Activated T-cell treated with anti-CD3 and anti-CD28 coated beads for 48 hours (primary cell): ENCODE measurements at places on chromosomes 5 and 9.

DNA sequence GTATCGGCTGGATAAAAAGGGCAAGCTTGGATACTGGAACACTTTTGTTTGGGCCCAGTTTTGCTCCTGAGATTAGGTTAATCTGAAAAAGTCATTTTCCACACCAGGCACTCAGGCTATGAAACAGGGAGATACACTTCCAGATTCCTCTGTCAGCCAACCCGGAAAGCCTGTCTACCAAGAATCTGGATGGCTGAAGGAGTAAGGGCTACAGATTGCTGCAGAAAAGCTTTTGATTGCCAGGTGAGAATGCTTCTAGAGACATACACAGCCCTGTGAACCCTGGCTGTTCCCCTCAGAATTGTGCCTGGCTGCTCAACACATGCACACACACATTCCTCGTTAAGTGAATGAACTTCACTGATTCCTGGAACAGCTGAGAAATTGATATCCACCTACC, 114.4 kb downstream of the PSD2 start:
- no peak for DNase-seq

- DNase-seq, result no peak
These were observed 4.4 kb upstream of the SHISAL2B start for GRCh38 chr5:64685866-64686265.

- no peak for DNase-seq
These were observed 70.4 kb upstream of the DAB2 start for GRCh38 chr5:39495227-39495626.

- no peak for DNase-seq
These were observed 75.8 kb downstream of the FGF18 start for GRCh38 chr5:171495122-171495700.

DNA sequence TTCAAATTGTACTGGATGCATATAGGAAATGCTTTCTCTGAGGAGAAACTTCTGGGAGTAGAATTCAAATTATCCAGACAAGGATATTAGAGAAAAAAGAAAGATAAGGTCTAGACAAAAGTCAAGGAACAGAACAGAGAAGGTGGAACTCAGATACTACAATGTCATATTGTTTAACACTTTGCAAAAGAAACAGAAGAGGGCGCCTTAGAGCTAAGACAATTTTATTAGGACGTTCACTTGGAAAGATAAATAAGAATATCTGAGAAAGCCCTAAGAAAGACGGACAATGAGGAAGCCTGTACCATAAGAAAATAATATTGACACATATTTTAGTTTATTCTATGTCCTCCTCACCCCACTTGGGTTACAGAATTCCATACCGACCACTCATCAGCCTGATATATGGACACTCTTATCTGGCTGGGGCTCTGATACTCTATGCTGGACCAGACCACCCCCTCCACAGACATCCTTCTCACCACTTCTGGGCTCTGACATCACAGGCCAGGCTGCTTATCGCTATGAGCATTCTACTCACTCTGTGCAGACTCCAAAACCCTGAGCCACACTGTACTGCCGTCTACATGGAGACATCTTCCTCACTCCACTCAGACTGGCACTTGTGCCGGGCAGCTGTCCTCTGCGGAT, 9.1 kb upstream of the AK3 start:
- no peak for DNase-seq

GRCh38 chr5:40736103-40736875, 19.5 kb downstream of the TTC33 start:
- DNase-seq, result no peak

DNA sequence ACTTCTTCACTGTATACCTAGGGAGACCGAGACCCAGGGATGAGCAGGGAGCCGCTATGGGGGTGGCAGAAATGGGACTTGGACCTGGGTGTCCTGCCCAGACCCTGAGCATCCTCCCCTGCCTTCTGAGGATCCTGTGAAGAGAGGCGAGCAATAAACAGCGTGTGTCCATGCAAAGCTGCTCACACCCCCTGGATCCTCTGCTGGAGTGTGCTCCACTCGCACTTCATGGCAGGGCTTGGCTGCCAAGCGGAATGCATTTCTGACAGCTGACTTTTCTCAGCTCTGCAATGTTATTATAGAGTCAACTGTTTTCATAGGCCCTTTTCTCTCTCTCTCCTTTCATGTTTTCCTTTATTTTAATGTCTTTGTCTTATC, 31.0 kb upstream of the ALDH1B1 start:
- DNase-seq, result no peak

DNA sequence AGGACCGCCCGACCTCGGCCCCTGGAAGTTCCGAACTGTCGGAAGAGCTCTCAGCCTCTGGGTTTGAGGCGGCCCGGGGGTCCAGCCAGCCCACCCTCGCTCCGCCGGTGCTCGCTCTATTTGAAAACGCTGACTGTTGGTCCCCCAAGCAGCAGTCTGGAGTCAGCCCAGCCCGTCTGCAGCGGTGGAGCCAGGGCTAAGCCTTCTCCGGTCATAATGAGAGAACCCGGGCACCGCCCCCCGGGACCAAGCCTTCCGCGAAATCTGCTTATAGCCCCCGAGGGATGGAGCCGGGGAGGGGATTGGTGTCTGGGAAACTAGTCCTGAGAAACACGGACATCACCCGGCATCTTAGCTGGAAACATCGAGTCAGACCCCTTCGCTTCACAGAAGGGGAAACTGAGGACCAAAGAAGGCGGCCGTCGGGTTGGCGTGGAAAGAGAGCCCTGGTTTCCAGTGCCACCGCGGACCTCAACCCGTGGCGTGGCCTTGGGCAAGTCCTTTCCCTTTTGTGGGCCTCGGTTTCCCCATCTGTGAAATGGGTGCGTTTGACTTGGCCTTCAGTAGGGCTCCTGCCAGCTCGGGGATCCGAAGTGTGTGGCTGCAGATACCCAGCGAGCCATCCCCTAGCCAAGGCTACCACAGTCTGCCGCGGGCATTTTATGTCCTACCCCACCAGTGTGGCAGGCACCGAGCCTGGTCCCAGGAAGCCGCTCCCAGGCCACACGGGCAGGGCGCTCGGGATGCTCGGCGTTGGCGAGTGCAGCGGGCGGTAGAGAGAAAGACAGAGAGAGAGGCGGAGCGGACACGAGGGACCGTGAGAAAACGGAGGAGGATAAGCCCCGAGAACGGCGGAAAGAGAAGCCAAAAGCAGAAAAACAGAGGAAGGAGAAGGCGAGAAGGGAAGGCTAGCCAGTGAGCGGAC, 857 bp downstream of the ADAM19 start:
- DNase-seq, result no peak

DNA sequence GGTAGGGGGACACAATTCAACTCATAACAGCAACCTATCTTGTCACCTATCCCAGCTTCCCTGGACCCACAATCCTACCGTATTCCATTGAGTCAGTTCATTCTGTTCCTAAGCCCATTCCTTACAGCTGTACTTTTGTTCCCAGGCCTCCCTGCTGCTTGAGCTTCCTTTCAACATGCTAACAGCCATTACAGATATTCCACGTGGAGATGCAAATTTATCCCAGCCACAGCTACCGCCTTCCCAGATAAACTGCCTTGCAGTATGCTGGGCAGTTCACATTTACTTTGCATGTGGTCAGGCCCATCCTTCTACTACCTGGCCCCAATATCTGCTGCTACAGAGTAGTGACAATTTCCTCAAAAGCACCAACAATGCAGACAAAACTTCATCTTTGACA, 23.0 kb downstream of the RIGI start:
- no peak for DNase-seq

DNA sequence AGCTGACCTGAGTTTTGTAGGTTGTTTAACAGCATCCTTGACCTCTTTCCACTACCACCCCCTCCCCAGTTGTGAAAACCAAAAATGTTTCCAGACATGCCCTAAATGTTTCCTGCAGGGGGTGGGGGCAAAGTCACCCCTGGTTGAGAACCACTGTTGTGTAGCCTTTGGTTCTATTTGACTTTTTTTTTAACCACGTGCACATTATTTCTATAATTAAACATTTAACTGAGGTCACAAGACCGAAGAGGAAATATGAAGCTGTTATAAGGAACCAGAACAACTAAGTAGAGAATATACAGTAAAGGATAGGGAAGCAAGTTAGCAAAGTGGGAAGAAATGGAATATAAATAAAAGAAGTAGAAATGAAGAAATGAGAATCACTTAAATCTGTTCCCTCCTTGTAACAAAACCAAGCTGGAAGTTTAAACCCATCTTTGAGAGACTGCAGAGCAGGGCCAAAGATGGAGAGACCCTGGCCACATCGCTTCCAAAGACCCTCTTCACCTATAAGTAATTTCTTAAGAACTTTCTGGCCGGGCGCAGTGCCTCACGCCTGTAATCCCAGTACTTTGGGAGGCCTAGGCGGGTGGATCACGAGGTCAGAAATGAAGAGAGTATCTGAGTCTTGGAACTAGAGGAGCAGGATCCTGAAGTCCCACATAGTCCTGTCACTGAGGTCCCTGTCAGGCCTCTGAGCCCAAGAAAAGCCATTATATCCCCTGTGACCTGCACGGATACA, 14.4 kb downstream of the SIT1 start:
- no peak for DNase-seq

- DNase-seq, result no peak
These were observed 93.0 kb downstream of the MAMDC2 start for GRCh38 chr9:70136632-70137031.

DNA sequence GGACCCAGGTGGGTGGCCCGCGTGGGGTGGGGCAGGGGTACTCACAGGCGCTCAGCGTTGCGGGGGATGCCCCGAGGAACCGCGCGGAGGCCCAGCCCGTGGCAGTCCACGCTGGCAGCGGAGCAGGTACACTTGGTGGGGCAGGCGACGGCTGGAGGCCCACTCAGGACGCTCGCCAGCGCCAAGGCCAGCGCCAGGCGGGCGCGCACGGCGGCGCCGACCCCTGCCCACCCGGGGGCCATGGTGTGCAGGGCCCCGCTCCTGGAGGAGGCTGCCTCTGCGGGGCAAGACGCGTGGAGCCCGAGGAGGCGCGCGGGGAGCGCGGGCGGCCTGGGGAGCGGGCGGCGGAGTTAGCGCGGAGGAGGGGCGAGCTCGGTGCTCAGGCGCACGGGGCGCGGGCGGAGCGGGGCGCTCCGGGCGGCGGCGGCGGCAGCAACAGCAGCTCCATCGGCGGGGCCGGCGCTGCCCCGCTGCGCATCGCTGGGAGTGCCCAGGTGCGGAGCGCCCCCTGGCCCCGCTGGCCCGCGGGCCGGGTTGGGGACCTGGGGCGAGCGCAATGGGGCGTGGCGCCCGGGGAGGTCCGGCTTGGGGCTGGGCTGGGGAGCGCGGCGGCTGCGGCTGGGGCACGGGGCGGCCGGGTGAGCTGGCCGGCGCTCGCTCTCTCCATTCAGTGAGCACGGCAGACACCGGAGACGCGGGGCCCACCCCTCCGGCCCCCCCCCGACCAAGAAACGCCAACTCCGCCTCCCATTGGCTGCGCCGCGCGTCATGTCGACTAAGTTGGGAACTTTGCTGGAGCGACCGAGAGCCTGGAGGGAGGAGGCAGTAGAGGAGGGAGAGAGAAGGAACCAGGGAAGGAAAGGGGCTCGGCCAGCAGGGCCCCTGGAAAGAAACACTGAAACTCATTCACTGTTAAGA, at the start of gene SLIT3:
TSS of gene SLIT3 (minus strand) at position 672 of the 918 bp plus-strand sequence. CDS start at position 242, 430 bp downstream.
- no peak for DNase-seq

DNA sequence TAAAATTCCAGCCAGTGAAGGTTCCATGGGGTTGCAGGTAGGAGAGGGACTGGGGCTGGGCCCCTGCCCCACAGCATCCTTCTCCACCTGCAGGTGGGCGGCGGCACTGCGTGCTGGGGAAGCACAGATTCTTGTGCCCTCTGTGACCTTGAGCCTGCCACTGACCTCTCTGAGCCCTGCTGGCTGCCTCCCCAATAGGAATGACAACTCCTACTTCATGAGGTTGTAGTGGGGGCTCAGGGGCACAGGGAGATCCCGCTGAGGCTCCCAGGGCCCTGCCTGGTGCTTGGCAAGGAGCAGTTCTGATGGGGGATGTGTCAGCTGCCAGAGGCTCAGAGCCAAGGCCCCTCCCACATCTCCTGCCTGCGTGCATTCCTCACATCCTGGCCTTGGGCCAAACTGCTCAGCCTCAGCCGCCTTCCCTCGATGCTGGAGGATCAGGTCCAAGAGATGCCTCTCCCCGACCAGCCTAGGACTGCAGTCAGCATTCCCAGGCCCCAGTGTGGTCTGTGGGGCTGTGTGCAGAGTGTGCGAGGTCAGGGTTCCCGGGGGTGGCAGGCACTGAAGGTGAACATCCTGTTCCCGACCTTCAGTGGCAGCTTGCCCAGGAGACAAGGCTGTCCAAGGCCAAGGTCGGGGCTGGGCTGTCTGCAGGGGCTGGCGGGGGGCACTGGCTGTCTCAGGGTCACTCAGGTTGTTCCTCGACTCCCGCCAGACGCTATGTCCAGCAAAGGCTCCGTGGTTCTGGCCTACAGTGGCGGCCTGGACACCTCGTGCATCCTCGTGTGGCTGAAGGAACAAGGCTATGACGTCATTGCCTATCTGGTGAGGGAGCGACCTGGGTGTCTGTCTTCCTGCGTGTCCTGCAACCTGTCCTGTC, 7.0 kb downstream of the ASS1 start:
- DNase-seq, result no peak

DNA sequence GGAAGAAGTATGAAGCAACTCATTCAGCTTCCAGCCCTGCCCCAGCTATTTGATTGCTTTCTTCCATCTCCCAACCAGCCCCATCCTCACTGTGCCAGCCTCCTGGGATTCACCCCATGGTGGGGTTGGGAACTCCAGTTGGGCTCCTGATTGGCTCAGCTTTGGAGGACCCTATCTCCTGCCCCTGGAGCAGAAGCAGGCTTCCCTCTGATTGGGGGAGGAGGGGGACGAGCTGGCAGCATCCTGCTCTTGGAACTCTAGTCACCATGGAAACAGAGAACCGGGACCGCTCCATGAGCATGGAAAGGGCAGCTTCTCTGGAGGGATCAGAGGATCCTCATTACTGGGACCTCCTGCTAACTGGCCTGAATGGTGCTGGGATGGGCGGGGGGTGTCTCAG, 2.6 kb downstream of the SLC6A7 start:
- DNase-seq, result no peak

GRCh38 chr9:122370303-122370702, 521 bp upstream of the PTGS1 start:
- no peak for DNase-seq

GRCh38 chr5:147626464-147626863, 116.6 kb upstream of the DPYSL3 start:
- DNase-seq, result no peak

- DNase-seq, result no peak
These were observed 153.9 kb downstream of the GPBP1 start for GRCh38 chr5:57327561-57328367.

DNA sequence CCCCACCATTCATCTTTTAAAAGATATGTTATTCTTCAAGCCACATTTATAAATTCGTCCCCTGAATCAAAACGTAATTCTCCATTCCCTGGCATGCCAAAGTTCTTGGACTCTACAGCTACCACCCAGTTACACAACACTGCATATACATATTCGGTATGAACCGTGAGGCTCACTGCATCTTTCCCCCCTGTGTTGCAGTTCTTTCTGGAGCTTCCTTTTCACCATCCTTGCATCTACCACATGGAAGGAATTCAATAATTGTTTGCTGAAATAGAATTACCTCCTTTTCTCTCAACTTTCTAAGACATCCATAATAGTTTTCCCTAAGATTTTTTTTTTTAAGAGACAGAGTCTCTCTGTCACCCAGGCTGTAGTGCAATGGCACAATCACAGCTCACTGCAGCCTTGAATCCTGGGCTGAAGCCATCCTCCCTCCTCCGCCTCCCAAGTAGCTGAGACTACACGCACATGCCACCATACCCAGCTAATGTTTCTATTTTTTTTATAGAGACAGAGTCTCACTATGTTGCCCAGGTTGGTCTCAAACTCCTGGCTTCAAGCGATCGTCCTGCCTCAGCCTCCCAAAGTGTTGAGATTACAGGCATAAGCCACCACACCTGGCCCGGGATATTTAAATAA, 3.3 kb downstream of the LPAR1 start:
- no peak for DNase-seq

- no peak for DNase-seq
These were observed 159.8 kb upstream of the GAS1 start for GRCh38 chr9:87107072-87107471.
